ENCODE measurements at places on chromosomes 2 and 18. TPM values are rescaled to one million over a fixed set of nuclear protein-coding genes. Genes with fewer than 3 reads are reported as not detected.

CRIM1 gene
- total RNA-seq = 344 TPM

UGT1A8 gene
- total RNA-seq = 6.5 TPM

SRD5A2 gene
- total RNA-seq = 0.72 TPM

TRABD2A gene
- 4.8 TPM for total RNA-seq

DNA sequence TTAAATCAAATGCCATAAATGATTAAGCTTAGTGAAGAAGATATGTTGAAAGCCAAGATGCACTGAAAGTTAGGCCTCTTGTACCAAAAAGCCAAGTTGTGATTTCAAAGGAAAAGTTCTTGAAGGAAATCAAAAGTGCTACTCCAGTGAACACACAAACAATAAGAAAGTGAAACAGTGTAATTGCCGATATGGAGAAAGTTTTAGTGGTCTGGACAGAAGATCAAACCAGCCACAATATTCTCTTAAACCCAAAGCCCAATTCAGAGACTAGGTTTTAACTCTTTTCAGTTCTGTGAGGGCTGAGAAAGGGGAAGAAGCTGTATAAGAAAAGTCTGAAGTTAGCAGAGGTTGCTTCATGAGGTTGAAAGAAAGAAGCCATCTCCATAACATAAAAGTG is 101.8 kb upstream of the RPE start:
- no peak for DNase-seq

DNA sequence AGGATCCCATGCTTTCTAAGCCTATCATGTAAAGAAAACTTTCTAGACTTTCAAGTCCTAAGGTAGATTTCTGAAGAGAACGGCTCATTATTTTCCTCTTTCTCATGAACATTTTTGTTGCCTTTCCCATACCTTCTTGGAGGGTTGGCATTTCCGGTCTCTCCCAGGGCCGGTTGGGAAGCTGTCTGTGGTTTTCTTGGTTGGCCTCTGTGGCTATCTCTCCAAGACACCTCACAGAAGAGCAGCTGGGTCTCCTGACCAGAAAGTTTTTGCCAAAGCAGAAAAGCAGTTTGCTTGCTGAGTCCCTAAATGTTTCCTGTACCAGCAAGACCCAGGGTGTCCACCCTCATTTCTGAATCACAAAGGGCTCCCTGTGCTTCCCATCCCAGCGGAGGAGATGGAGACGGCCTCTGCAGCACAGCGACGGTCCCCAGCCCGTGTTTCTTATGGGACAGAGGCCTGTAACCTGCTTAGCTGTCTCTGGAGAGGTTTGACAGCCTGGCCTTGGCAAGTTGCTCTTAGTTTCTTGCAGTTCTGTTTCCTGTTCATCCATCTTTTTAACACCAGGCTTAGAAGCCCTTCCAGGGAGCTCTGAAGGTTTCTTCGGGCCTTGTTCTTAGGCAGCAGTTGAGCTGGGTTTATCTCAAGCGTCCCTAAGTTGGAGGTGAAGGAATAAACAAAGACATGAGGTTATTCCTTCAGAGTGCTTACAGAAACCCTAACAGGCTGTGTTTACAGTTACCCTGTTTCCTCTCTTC is 39.8 kb downstream of the GREB1 start:
- no peak for DNase-seq

DNA sequence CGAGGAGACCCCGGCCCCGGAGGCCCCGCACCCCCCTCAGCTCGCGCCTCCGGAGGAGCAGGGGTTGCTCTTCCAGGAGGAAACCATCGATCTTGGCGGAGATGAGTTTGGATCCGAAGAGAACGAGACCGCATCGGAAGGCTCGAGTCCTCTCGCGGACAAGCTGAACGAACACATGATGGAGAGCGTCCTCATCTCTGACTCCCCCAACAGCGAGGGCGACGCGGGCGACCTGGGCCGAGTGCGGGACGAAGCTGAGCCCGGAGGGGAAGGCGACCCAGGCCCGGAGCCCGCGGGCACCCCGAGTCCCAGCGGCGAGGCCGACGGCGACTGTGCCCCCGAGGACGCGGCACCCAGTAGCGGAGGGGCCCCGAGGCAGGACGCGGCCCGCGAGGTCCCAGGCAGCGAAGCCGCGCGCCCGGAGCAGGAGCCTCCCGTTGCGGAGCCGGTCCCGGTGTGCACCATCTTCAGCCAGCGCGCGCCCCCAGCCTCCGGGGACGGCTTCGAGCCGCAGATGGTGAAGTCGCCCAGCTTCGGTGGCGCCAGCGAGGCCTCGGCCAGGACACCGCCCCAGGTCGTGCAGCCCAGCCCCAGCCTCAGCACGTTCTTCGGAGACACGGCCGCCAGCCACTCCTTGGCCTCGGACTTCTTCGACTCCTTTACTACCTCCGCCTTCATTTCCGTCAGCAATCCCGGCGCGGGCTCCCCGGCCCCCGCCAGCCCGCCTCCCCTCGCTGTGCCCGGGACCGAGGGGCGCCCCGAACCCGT is 8.3 kb downstream of the TRAPPC12 start:
- no peak for DNase-seq

DNA sequence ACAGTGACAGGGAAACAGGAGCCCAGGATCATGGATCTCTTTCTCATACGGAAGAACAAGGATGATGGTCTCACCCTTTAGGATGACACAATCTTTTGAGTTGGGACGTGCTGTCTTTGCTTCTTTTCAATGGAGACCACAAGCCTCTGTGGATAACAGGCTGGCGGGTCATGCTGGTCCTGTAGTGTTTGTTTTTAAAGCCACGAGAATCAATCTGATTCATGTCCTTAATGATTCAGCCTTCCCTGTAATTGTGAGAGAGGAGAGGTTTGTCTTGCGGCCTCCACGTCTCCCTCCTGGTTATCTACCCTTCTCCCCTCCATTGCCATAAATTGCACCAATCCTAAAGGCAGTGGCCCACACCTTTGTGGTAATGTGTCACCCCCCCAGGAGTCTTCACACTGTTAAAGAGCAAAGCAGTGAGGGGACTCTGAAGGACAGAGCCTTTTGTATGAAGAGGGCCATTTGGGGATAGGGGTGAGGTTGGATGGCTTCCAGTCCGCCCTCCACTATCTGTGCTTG is 87.7 kb upstream of the TGFA start:
- DNase-seq = no peak

- DNase-seq = no peak
These were observed at the start of gene AFF3 for GRCh38 chr2:100142393-100142792. Gene AFF3, minus strand, starts transcription at chr2:100142590. Its CDS starts 38,136 bp downstream, at chr2:100104454.

DNA sequence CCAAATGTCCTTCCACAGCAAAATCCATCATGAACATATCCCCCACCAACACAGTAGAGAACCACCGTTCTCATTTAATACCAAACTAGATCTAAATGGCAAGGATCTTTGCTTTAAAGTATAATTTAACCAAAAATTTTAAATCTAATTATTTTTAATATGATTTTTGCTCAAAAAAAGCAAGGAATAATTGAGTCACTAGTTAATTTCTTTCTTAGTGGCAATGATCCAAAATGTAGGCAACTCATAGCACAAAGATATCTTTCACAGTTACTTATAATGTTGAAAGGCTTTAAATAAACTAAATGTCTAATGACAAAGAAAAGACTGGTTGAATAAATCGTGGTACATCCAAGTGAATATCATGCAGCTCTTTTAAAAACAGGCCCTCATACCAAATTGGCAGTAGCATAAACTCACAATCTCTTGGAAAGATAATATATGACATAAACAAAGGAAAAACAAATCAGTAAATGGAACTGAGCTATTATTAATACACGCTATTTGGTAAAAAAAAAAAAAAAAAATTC is 20.3 kb downstream of the PTPN2 start:
- no peak for DNase-seq

DNA sequence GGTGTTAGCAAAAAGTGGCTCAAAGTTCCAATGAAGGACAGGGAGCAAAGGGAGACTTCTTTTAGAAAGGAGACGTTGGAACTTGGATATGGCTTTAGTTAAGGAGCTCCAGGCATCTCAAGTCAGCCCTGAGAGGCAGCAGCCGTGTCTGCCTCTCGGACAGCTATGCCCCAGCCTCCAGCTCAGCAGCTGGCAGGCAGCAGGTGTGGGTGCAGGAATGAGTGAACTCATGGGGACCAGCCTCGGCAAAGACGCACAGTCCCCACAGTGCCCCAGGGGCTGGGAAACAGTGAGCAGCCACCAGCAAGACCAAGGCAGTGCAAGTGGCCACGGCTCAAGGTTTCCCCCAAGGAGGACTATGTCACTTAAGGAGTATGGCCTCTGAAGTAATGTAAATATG is 1.6 kb upstream of the LRRFIP1 start:
- DNase-seq = no peak

DNA sequence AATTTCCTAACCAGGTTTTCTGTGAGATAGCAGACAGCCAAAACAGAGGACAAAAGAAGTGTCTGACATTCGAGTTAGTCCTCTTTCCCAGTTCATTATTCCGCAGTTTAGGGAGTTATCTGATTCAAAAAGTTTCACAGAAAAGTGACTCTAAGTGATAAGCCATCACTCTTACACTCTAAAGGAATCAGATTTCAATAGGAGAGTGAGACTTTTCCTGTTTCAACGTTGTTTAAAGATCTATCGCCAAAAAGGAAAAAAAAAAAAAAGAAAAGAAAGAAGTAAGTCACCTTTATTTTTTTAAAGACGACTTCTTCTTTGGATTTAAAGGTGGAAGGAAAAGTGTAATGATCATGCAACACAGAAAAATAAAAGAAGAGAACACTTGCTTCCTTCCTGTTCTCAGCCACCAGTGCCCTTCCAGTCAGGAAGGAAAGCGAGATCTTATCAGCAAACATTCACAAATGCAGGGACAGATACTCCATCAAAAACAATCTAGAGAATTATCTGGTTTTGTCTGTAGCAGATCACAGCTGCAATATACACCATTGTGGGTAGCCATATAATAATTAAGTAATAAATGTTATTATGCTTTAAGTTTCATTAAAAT is 49.8 kb downstream of the TFPI start:
- DNase-seq = no peak

GRCh38 chr2:879540-879939 is 71.1 kb upstream of the SNTG2 start:
- no peak for DNase-seq

GRCh38 chr2:157990173-157990572 is 111.5 kb upstream of the UPP2 start:
- no peak for DNase-seq

- DNase-seq = no peak
These were observed 24.6 kb downstream of the NPAS2 start for GRCh38 chr2:100844514-100844913.
